ENCODE measurements at places on chromosomes 12 and 14. TPM values are rescaled to one million over a fixed set of nuclear protein-coding genes. Genes with fewer than 3 reads are reported as not detected.

DNA sequence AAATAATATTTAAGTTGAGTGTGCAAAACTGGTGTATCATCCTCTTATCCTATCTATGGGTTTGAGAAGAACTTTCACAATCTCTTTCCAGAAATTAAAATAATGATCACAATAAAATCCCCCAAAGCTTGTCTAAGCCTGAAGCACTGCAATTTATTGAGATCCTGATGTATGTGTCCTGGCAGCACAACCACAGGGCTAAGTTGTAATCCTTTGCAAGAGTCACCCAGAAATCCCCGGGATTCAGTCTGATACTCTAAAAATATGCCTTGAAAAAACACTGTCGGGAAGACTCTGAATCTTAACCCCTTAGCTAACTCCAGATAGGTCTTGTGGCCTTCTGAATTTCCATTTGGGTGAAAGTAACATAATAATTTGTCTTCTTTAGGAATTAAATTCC is 40.3 kb upstream of the STXBP6 start:
- no peak for DNase-seq

The TTC8 gene
- 1.7 TPM for total RNA-seq

GRCh38 chr12:2641761-2642160 is 153.0 kb upstream of the FKBP4 start:
- no peak for DNase-seq

GRCh38 chr12:58529897-58530741 is 390.2 kb downstream of the LRIG3 start:
- no peak for DNase-seq

- no peak for DNase-seq
These were observed 64.1 kb upstream of the HIF1A start for GRCh38 chr14:61631045-61631687.

GRCh38 chr12:46208370-46208769 is 60.5 kb downstream of the SLC38A1 start:
- DNase-seq = no peak

GRCh38 chr12:750366-751191 is 1.8 kb upstream of the WNK1 start:
- DNase-seq = no peak

DNA sequence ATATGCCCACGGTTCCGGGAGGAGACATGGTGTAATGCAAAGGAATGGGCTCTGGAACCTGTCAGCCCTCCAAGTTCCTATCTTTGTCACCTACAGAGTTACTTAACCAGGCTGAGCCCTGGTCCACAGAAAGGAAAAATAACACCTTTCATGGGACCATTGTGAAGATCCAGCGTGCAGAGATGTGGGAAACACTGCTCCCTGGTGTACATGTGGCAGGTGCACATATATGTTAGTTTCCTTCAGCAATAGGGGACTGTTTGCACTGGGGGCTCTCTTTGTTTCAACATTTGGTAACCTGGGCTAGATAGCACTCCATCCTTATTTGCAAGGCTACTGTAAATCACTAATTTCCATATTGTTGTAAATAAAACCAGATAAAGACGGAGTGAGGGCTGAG is 72.3 kb downstream of the ANO2 start:
- no peak for DNase-seq

The NKX2-8 gene
- total RNA-seq = not detected

All from GM12878 (cell line).